ENCODE measurements at places on chromosomes 3 and 15. TPM values are rescaled to one million over a fixed set of nuclear protein-coding genes. Genes with fewer than 3 reads are reported as not detected.

- no peak for DNase-seq
Measured at GRCh38 chr3:151906751-151907150, 33.3 kb downstream of the SUCNR1 start.

Gene UBA7
- total RNA-seq: 6.3 TPM

Gene TF
- not detected for total RNA-seq

DNA sequence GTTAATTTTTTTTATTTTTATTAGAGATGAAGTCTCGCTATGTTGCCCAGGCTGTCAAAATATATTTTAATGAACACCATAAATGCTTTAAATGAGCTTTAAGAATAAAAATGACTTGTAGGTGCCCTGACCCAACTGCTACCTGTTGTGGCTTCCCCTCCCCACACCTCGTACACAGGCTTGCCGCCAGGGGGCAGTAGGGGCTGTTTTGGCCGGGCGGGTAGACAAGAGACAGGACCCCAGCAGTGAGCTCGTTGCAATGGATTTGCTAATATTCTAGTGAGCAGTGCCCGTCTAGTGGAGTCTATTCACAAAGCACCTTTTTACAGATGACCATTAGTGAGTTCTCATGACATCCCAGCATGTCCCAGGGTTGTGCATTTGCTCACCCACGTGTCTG is 418.1 kb downstream of the OCA2 start:
- DNase-seq: no peak

Gene NDN
- 75.0 TPM for total RNA-seq

GRCh38 chr3:118932822-118933558 is 101.7 kb downstream of the IGSF11 start:
- no peak for DNase-seq

- no peak for DNase-seq
Measured at GRCh38 chr3:169879845-169880575, 10.3 kb upstream of the LRRC31 start.

DNA sequence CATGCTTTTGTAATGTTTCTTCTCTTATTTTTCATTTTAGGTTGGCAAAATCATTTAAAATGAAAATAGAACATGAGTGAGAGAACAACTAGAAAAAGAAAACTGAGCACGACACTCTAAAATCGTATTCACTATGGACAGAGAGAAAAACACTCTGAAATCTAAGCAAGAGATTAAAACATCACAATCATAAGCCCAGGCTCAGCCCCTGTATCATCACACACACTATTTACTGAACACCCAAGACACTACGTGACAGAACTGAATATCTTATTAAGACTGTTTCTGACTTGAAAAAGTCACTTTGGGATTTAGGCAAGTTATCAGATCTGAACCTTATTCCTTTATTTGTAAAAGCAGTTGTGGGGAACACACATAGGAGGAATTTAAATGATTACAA is 82.6 kb upstream of the PLXND1 start:
- no peak for DNase-seq

- DNase-seq: no peak
Measured at GRCh38 chr3:132804498-132804897, 82.3 kb upstream of the NPHP3 start.

Gene GOLGA8R
- 1.0 TPM for total RNA-seq

Gene SENP8
- total RNA-seq: 2.4 TPM

Gene C2CD4B
- total RNA-seq: 1.2 TPM

- DNase-seq: no peak
Measured at GRCh38 chr15:50558012-50558411, 11.5 kb upstream of the USP50 start.

GRCh38 chr15:43169888-43170287 is 15.3 kb upstream of the CCNDBP1 start:
- no peak for DNase-seq

DNA sequence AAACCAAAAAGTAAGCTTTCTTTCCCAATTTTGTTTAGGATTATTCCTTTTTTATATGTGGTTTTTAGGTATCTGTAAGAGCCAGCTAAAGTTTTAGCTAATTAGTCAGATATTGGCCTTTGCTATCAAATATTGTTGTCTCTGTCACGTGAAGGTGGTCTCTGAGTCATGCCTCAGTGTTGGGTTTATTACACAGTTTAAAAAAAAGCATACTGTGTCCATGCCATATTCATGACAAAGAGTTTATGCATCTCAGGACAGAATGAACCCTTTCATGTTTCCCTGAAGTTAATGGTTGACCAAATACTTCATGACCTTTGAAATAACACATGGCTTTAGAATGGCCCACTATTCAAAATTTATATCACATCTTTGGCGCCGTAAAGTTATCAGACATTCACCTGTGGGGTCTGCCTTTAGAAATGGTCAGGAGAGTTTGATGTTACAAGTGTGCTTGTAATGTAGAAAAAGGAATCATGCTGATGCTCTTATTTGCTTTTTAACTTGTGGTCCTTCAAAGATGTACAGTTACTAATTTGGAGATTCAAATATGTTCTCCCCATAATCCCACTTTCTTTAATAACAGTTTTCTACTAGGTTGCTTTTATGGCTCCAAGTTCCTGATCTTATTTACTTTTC is 101.5 kb downstream of the MYRIP start:
- no peak for DNase-seq

DNA sequence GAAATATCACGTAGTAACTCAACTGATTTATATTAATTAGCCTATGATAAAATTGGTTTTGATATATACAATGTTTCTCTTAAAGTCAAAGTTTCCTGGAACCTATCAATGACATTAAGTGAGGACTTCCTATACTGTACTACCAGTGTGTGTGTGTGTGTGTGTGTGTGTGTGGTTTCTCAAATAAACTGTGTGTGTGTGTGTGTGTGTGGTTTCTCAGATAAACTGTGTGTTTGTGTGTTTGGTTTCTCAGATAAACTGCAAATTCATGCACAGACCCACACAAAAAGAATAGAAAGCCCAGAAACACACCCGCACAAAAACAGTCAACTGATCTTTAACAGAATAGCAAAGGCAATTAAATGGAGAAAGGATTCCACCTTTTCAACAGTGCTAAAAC is 14.5 kb upstream of the WDR5B start:
- no peak for DNase-seq

GRCh38 chr3:186239321-186239720 is 122.7 kb downstream of the DGKG start:
- no peak for DNase-seq

GRCh38 chr15:66092053-66093016 is 161.2 kb downstream of the MEGF11 start:
- no peak for DNase-seq

GRCh38 chr3:114327665-114328064 is 33.8 kb downstream of the TIGIT start:
- no peak for DNase-seq

DNA sequence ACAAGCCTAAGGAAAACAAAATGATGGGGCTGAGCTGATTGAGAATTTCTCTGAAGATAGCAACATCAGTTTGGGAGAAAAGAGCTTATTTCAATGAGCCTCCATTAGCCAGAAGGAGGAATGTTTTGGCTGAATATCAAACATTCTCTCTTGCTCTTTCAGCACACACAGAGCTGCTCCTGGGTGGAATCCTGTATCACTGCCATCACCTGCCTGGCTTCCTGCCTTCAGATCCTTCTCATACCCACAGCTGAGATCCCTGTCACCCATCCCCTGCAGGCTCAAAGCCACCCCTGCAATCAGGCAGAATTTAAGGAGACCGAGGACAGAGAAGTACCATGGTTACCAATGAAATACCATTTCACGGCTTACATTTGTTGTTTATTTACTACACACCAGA is 27.2 kb upstream of the SYN2 start:
- no peak for DNase-seq

DNA sequence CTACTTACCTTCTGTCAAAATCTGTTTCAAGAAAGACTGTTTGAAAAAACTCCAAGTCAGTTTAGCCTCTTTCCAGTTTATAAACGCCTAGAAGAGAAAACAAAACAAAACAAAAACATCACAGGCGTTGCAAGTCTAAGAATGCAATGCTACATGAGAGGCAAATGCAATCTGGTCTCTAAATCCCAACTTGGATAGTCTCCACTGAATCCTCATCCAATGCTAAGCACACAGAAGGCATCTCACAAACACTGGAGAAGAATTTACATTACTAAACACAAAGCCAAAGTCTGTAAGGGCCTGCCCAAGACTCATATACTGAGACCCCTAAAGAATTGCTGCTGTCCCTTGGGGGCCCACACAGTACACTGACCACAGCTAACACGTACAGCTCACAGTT is 18.4 kb downstream of the RFT1 start:
- DNase-seq: no peak

DNA sequence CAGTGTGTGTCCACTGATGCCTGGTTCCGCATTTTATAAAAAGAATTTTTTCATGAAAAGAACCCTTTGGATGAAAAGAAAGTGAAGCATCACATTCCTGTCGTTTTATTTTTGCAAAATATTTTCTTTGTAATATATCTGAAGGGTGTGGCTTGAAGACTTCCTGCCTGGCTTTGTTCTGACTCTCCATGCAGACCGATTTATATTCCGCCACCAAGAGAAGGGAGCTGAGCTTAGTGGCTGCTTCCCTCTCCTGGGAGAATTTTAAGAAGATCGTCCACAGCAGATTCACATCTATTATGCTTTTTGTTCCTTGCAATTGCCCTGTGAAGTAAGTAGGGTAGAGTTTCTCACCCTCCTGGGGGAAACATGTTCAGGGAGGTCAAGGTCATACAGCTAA is 45.2 kb upstream of the UMPS start:
- no peak for DNase-seq

GRCh38 chr3:172181932-172182586 is 142.7 kb downstream of the FNDC3B start:
- DNase-seq: no peak

Gene COL6A5
- not detected for total RNA-seq

DNA sequence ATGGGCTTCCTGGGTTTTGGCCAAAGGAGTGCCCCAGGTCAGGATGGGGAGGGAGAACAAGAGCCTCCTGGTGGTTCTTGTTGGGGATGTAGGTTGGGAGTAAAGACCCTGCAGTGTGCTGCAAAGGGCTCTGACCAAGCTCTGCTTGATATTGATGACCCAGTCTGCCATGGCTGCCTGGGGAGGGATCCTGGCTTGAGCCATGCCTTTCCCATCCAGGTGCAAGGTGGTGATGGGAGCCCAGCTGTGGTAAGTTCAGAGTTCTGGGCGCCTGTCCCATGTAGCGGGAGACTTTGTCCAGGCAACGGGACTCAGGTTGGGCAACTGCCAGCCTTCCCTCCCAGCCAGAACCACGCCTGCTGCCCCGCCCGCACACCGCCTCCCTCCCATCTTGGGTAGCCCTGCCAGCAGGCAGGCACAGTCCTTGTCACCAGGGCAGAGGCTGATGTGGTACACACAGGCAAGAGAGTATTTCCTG is 2.6 kb downstream of the GNAI2 start:
- DNase-seq: no peak

Gene SAMD7
- not detected for total RNA-seq

Gene SLC28A2
- total RNA-seq: not detected

Gene RPL14
- 576 TPM for total RNA-seq

GRCh38 chr3:178270838-178271237 is 265.4 kb upstream of the KCNMB2 start:
- no peak for DNase-seq

Gene RTP1
- not detected for total RNA-seq

Gene EBLN2
- total RNA-seq: 1.1 TPM

Gene SYNPR
- not detected for total RNA-seq

DNA sequence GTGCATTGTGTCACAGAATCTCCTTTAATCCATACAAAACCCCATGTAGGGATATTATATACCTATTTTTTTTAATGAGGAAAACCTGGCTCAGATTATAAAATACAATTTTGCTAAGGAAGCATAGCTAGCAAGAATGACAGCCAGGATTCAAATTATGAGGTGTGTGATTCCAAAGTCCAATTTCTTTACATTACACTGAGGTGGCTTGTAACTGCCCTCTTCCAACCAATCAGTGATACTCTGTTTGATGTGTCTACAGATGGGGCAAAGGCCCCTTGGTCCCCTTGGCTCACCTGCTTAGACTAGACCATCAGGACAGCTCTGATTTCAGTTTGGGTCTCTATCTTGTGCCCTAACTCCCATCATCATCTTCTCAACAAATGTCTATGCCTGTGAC is 120.3 kb upstream of the ADAMTS9 start:
- DNase-seq: no peak

GRCh38 chr3:192481638-192482037 is 245.7 kb downstream of the FGF12 start:
- no peak for DNase-seq

GRCh38 chr3:117217760-117218316 is 508.3 kb downstream of the TUSC7 start:
- DNase-seq: no peak

Gene C3orf85
- not detected for total RNA-seq

Gene GHRL
- total RNA-seq: not detected

Gene CYFIP1
- 110 TPM for total RNA-seq

Gene STAB1
- total RNA-seq: 1.1 TPM

- DNase-seq: peak; percentile 98
Measured at GRCh38 chr3:36677331-36678007, 86.9 kb downstream of the DCLK3 start.

DNA sequence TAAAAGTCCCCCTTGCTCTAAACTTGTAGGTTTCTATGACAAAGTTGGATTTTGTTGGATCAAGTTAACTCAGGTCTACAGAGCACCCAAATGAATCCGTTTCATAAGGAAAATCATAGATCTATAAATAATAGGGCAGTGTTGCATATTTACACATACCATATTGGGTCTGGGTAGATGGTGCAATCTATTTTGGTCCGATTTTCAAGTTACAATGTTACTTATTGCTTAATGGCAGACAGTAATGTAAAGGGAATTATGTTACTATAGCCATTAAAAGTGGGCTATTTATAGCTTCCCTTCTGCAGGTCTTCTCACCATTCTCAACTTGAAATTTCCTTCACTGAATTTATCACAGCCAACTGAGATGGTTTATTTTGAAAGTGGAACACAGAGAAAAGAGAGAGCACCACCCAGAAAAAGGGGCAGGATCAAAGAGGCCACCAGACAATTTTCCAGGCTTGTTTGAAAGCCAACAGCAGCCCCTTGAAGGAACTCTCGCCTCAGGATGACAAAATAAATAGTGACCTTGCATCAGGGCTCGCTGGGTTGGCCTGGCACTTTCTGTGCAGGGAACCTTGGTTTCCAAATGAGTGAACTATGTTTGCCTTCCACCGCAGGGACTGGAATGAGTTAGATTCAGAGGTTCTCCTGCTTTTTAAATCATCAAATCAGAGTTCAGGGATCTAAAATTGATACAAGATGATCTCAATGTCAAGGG is 260.2 kb upstream of the HES1 start:
- DNase-seq: no peak

DNA sequence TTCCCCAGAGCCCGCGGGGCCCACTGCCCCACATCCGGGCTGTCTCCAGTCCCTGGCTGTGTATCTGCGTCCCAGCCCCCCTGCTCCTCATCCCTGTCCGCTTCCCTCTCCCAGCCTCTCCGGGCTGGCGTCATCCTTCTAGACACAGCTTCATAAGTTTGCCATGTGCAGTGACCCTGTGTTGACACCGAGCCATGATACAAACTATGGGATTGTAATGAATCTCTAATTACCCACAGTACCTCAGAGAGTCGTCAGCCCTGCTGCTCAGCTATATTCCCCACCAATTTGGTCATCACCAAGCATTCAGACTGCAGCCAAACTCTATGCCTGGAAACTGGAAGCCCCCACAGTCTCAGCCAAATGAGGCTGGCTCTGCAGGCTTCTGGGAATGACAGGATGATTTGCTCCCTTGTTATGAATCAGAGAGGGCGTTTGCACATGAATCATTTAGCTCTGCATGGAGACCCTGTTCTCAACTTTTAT is 466.1 kb upstream of the ATP11B start:
- no peak for DNase-seq

Gene CCDC191
- 3.4 TPM for total RNA-seq
